ENCODE measurements at places on chromosomes 16 and 17.
A peak's percentile ranks its signal among the peaks of the same experiment; 100 is the strongest.

DNA sequence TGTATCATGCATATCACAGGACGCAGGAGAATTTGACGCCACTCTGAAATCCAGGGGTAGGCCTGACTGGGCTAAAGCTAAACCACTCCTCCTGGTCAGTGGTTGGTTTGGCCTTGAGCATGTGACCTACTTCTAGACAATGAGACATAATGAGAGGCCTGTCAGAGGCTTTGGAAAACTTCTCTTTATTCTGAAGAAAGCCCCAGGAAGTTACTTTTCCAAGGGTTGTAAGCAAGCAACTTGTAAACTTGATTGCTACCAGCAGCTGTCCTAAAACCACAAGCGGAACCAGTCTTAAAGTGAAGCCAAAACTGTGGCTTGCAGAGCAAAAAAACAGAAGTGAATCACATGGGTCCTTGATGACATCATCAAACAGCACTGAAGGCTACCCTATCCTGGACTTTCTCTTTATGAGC lies 138.2 kb upstream of the COX10 start:
- DNase-seq, result no peak

GRCh38 chr17:1005361-1005946 lies 8.5 kb downstream of the TIMM22 start:
- no peak for DNase-seq

DNA sequence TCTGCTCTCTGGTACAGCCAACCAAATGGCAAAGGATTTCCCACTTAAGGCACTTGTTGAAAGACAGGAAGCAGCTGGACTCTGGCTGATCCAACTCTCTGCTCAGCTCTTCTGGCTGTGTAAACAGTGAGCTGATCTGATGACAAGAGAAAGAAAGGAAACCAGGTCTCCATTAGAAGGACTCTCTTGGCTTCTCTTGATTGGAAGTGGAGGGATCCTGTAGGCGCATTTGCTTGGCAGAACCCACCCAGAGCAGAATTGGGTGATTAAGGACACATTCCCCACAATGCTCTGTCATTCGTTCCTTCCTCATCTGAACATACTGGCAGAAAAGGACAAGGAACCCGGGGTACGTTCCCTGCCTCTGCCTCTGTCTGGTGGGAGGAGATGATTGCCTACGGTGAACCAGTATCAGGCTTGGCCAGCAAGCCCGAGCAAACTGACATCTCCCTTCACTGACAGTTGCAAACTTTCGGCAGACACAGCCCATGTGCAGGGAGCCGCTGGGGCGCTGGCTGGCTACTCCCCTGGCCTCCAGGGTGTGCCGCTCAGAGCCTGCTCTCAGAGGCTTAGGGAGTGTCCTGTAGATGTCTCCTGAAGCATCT lies 29.1 kb downstream of the LDHD start:
- DNase-seq, result no peak

- no peak for DNase-seq
These were observed 149.6 kb downstream of the WWOX start for GRCh38 chr16:78249056-78249455.

DNA sequence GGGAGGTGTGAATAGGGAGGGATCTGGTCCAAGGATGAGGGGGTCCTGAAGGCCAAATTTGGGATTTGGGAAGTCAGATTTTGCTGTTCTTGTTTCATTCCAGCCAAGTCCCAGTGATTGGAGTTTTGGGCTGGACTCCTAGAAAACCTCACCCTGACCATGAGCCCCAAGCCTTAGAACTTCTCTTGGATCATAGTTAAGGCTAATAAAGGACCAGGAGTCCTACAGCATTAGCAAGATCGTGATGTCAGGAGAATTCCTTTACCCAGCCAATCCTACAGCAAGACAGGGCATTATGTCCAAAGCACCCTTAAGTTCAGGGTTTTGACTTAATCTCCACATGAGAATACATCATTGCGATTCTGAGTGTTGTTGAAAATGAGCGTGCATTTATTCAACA lies 85.0 kb downstream of the SOX9 start:
- no peak for DNase-seq

DNA sequence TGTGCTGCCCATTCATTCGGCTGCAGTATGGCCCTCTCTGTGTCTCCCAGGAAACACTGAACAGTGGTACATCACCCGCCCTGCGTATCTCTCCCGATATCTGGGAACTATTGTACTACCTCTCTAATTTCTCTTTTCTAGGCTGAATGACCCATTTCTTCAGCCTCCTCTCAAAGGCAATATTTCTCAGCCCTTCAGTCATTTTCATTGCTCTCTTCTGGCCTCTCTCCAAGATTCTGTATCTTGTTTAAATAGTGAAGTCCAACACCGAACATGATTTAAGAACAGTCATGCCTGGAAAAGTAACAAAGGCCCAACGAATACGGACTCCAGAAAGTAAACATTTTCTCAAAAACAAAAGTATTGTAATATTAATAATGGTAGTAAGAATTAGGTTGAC lies 220.1 kb downstream of the ZFHX3 start:
- no peak for DNase-seq

- peak; percentile 44 for DNase-seq
These were observed 27.1 kb upstream of the SNN start for GRCh38 chr16:11640987-11641817.

- DNase-seq, result no peak
These were observed 74.7 kb upstream of the GNAO1 start for GRCh38 chr16:56116577-56116964.

GRCh38 chr17:82765371-82765770 lies 13.5 kb downstream of the TBCD start:
- no peak for DNase-seq

- no peak for DNase-seq
These were observed 7.7 kb upstream of the PCTP start for GRCh38 chr17:55743103-55743679.

DNA sequence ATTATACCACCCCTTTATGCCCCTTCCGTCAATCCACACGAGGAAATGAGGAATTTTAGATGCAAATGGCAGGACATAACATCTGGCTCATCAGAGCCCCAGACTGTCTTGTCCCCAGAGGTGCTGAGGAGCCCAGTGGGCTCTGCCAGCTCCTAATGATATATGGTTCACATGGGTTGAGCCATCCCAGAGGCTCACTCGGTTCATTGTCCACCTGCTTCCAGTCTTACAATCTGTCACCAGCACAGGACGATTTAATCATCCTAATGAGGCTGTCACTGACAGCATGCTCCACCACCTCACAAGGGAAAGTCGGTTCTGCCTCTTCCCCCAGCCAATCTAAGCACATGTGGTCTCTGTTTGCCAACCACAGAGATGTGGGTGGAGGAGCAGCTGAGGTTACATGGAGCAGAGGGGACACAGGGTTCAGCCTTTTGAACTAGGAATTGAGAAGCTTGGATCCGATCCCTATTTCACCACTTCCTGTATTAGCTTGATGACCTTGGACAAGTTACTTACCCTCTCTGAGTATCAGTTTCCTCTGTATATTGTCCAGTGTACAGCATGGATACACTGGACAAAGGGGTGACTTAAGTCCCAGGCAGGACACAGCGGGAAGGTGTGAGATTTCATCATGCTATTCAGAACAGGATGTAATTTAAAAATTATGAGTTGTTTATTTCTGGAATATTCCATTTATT lies 27.0 kb upstream of the DHX8 start:
- peak; percentile 46 for DNase-seq

GRCh38 chr16:79571903-79572535 lies 28.5 kb downstream of the MAF start:
- DNase-seq, result no peak

GRCh38 chr16:87333581-87334331 lies 16.6 kb upstream of the C16orf95 start:
- DNase-seq, result no peak

DNA sequence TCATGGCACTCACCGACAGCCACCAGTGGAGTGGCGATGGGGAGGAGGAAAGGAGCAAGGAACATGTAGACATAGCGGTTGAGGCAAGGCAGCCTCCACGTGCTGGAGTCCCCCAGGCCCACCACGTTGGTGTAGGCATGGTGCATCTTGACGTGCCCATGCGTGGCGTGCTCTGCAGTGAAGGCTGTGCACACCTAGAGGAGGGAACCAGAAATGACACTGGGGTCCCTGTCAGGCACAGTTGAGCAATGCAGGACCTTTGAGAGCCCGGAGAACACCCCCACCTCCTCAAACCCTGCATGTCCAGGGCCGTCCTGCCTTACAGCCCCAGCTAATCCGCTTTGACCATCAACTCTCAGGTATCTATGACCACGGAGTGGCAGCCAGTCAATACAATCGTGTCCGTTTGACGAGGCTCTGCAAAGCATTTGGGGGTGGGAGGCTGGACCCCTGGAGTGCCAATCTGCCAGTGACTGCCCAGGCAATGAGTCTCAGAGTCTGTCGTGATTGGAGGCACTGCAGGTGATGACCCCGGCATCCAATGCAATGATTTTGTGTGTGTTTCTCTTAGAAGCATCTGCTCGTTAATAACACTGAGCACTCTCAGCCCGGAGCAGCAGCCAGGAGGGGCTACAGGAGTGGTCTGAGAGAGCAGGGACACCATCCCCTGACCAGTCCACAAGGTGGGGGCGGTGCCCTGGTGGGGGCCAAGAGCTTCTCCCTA lies 9.9 kb upstream of the FDXR start:
- DNase-seq, result no peak

DNA sequence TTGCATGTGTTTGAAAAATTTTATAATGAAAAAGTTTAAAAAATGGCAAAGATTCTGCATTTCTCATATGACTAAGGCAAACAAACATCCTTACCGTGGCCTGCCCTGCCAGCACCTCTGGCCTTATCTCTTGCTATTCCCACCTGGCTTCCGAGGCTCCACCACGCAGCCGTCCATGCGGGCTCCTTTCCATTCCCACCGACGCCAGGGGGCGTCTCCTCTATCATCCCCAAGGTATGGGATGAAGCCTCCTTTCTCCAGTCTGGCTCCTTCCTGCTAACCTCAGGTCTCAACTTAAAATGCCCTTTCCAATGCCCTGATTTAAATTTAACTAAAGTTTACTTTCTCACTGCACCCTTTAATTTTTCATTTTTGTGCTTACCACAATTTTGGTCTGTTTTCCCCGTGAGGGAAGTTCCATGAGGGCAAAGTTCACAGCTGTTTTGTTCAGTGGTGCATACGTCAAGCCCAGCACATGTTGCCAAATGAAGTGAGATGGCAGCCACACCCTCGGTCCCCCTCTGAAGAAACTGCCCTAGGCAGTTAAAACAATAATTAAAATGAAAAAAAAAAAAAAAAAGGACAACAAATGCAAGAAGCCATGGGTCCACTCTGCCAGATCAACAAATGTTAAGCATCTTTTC lies 13.3 kb upstream of the SDK2 start:
- DNase-seq, result peak; percentile 42

DNA sequence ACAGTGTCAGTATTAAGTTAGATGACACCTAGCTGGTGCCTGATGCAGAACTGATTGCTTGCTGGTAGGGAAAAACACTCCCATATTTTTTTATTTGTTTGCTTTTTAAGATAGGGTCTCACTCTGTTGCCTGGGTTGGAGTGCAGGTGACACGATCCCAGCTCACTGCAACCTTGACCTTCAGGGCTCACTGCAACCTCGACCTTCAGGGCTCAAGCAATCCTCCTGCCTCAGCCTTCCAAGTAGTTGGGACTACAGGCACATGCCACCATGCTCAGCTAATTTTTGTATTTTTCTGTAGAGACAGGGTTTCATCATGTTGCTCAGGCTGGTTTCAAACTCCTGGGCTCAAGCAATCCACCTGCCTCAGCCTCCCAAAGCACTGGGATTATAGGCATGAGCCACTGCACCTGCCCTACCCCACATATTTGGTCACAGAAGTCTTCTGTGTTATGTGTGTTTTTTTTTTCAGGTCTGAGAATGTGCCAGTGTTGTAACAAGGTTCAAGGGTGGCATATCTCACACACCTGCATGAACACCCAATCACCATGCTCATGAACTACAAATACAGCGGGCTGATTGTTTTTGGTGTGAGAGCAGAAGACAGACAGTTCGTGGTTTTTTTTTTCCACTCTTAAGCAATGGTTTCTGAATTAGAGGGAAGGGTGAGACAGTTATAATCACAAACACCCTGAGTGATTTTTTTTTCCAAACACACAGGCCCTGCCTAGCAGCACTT lies 22.8 kb downstream of the SPAG9 start:
- no peak for DNase-seq

- peak; percentile 60 for DNase-seq
These were observed 802 bp downstream of the SETD6 start for GRCh38 chr16:58515871-58516767.

- DNase-seq, result no peak
These were observed 1.7 kb downstream of the TMEM170A start for GRCh38 chr16:75462806-75463205.
